ENCODE measurements at places on chromosomes 16 and 17. TPM values are rescaled to one million over a fixed set of nuclear protein-coding genes. Genes with fewer than 3 reads are reported as not detected.

DNA sequence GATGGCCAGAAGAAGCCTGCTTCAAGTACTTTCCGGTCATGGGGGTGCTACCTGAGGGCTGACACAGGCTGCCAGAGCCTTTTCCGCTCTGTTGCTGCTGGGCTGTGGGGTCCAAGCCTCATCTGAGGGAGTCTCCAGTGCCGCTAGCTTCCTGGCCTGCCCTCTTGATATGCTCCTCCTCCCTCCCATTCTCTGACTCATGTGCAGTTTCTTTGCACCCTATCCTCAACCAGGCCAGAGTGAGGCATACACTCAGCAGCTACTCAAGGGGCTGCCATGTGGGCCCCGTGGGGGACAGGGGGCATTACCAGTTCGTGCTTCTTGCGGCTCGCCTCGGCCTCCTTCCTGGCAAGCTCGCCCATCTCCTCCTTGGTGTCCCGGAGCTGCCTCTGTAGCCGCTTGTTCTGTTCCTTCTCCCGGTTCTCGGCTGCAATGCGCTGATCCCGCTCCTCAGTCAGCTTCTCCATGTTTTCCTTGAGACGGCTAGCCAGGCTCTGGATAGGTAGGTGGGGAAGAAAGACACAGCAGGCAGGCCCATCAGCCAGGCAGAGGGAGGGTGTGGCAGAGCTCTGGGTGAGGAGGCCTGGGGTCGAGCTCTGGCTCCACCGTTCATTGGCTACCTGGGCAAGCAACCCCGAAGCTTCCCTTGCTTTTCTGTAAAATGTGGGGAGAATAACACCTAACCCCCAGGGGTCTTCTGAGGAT, 43.8 kb downstream of the PIPOX start:
- DNase-seq = peak; percentile 19
- peaks cover 52% of the 10 kb centered on the region for H3K36me3 ChIP-seq
- no peaks in the 10 kb centered on the region for H3K27me3 ChIP-seq
- no peaks in the 10 kb centered on the region for H3K4me1 ChIP-seq
- H3K4me3 ChIP-seq = no peak overlapping the region

- no peaks in the 10 kb centered on the region for H3K4me1 ChIP-seq
- DNase-seq = no peak
- H3K27ac ChIP-seq = no peak overlapping the region
- no peaks in the 10 kb centered on the region for H3K36me3 ChIP-seq
These were observed 21.5 kb upstream of the ABCA5 start for GRCh38 chr17:69348429-69348828.

DNA sequence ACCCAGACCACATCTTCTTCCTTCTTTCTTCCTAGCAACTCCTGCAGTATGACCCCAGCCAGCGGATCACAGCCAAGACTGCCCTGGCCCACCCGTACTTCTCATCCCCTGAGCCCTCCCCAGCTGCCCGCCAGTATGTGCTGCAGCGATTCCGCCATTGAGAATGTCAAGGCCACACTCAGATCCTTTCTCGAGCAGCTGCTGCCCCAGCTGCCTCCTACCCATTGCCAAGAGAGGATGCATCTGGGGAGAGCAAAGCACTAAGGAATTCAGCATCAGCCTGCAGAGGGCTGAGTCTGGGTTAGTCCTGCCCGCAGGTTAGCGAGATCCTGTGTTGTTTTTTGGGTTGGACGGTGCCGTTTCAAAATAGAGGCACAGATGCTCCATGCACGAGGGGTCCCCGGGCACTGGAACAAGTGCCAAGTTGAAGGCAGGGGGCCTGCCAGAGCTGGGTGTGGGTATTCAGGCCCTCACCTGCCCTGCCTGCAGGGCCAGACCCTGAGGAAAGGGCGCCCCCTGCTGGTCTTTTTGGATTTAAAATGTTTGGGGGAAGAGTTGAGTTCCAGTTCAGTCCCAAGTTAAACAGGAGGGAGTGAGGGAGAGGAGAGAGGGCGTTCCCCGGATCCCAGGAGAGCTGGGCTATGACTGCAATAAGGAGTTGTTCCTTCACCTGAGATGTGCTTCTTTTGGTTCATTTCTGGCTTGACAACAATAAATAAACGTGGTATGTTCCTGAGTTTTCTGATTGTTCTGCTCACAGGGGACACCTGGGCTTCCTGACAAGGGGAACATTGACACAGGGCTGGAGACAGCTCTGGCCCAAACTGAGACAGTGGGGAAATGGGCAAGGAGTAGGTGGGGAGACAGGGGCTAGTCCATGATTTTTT, 4.9 kb downstream of the CDK3 start:
- no peaks in the 10 kb centered on the region for H3K27me3 ChIP-seq
- DNase-seq = peak; percentile 63
- peaks cover 7% of the 10 kb centered on the region for H3K4me1 ChIP-seq
- peaks cover 2% of the 10 kb centered on the region for H3K36me3 ChIP-seq
- H3K27ac ChIP-seq = 0 out of 2 replicates have a peak overlapping the region, but pooled peaks have one; percentile 5
- no peak overlapping the region for H3K4me3 ChIP-seq

DNA sequence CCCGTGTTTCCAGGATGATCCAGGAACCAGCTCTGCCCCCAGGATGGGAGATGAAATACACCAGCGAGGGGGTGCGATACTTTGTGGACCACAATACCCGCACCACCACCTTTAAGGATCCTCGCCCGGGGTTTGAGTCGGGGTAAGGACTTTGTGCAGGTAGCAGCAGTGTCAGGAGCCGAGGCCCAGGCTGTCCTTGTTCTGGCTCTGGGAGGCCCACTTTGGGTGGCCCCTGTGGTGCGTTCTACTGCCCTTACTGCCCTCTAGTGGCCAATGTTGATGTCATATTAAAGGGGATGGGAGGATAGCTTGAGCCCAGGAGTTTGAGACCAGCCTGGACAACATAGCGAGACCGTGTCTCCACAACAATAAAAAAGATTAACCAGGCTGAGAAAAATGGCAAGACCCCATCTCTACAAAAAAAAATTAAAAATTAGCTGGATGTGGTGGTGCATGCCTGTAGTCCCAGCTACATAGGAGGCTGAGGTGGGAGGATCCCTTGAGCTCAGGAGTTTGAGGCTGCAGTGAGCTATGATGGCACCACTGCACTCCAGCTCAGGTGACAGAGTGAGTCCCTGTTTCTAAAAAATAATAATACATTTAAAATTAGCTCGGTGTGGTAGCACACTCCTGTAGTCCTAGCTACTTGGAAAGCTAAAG, 20.9 kb upstream of the CLEC18A start:
- peaks cover 24% of the 10 kb centered on the region for H3K36me3 ChIP-seq
- H3K27ac ChIP-seq = no peak overlapping the region
- peaks cover 6% of the 10 kb centered on the region for H3K4me1 ChIP-seq
- no peak overlapping the region for H3K4me3 ChIP-seq
- peak; percentile 60 for DNase-seq

DNA sequence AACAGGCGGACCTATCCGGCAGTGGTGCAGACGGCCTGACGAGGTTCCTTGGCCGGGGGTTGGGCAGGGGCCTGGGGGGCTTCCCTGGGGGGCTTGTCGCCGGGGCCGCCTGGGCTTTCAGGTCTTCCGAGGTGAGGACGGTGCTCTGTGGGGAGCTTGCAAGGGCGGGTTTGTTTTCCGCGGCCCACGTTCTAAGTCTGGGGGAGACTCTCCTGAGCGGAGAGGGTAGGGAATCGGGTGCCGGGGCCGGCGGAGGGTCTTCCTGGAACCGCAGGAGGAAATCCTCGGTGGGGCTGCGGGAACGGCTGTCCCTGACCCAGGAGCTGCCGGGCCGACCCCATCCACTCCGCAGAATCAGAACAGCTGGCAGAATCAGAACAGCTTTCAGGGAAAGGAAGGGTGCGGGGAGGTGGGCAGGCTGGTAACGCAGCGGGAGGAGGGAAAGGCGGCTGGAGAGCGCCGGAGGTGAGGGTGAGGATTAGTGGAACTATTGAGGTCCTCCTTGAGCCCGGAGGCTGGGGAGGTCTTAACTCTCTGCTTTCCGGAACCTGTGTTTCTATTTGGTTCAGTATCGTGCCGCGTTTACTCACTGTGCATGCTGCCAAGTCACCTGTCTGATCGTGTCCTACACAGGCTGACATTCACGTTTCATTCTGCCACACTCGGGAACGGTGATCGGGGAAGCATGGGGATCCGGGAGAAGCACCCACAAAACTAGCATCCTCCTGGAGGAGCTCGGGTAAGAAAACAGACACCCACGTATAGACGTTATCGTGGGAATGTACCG, 28.9 kb downstream of the CPSF4L start:
- H3K4me3 ChIP-seq = peak overlapping the region; percentile 82
- peak overlapping the region; percentile 74 for H3K27ac ChIP-seq
- H3K36me3 ChIP-seq = peaks cover 12% of the 10 kb centered on the region
- peak; percentile 23 for DNase-seq
- peaks cover 11% of the 10 kb centered on the region for H3K4me1 ChIP-seq

DNA sequence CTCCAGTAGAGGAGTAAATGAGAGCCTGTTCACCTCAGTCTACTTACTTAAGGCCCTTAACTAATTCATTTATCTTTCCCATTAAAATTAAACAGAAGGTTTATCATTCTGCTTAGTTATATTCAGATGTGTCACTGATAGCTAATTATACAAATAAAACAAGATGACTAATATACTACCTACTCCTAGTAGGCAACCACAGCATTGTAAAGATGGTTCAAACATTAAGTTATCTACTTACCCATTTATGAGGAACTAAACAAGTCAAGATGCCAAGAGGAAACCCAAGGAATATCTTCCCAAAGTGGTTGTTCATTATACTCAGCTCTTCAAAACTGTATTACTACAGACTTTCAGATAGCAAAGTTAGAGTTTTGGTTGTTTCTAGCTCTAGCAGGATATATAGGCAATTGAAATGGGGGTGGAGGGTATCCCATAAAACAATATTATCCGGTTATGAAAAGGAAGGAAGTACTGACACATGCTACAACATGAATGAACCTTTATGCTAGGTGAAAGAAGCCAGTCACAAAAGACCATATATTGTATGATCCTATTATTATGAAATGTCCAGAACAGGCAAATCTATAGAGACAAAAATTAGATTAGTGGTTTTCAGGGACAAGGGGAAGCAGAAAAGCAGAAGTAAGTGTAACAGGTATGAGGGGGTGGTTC, 56.5 kb downstream of the SPAG9 start:
- no peak for DNase-seq
- H3K36me3 ChIP-seq = no peaks in the 10 kb centered on the region
- H3K4me1 ChIP-seq = peaks cover 12% of the 10 kb centered on the region
- H3K27me3 ChIP-seq = no peaks in the 10 kb centered on the region
- H3K4me3 ChIP-seq = no peak overlapping the region

GRCh38 chr17:20203018-20203417, 193.9 kb downstream of the SPECC1 start:
- peaks cover 32% of the 10 kb centered on the region for H3K4me1 ChIP-seq

DNA sequence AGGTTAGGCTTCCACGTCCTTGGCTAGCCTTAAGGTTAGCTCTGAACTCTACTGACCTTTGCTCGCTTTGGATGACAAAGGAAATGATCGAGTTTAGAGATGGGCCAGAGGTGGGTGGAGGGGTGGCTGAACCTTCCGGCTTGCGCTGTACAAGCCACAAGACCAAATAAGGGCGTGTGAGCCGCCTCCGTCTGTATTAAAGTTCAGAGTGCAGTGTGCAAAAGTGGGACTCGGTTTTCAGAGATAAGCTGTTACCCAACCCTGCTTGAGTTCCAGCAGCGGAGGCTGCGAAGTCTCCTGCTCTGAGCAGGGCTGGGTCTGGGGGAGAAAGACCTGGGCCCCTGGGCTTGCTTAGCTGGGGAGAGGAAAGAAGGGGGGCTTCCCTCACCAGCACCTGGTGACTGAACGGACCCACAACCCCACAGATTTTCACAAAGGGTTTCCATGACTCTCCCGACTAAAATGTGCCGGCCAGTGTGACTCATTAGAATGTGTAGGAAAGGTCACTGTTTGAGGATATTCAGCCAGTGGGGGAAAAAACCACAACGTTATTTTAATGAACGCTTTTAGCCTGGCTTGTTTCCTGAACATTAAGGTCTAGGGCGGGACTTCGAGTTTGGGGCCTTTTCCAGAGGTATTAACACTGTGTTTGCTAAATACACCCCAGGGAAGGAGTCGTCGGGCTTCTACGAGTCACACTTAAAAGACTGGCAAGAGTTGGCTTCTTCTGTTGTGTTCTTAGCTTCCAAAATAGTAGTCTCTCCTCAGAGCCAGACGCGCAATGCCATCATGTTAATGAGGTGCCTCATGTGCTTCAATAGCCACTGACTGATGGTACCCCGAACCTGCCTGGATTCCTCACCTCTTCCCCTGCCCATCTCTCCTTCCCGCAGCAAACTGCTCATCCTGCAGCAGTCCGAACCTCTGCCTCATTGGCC, 67.0 kb downstream of the CENPV start:
- DNase-seq = peak; percentile 98
- no peaks in the 10 kb centered on the region for H3K36me3 ChIP-seq
- peak overlapping the region; percentile 98 for H3K27ac ChIP-seq
- peaks cover 24% of the 10 kb centered on the region for H3K4me1 ChIP-seq
- peak overlapping the region; percentile 5 for H3K4me3 ChIP-seq

DNA sequence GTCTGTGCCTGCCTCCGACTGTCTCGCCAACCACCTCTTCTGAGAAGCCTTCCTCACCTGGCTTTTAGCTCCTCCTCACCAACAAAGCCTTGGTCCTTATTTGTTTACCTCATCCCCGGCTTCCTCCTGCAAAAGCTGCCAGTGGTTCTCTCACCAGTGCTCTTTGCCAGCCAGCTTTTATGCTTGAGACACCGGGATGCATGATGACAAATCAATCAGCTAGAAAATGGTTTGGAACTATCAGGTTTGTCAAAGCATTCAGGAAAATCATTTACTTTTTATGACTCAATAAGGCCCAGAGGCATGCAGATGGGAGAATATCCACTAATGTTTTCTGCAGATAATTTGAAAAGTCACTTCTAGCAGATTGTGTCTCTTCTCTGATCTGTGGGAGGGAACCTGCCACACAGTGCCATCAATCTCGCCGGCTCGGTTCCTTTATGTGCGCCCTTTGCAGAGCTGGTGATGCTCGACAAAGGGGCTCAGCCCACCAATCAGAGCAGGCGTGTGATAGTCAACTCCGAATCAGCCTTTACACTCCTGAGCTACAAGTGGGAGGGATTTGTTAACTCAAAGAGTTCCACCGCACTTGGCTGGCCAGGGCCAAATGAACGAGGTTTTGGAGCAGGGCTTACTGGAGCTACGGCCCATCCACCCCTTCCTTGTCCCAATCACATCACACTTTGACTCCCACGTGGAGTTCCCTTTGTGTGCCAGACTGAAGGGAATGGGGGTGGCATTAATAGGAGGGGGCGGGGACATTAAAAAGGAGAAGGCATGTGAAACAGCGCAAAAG, 85.8 kb downstream of the MRC2 start:
- no peak overlapping the region for H3K27ac ChIP-seq
- H3K36me3 ChIP-seq = no peaks in the 10 kb centered on the region
- H3K4me1 ChIP-seq = peaks cover 12% of the 10 kb centered on the region
- no peaks in the 10 kb centered on the region for H3K27me3 ChIP-seq
- no peak overlapping the region for H3K4me3 ChIP-seq
- DNase-seq = no peak

ABCC11 gene
- 0.09 TPM for polyA plus RNA-seq

NPIPA5 gene
- polyA plus RNA-seq = 1.3 TPM
